Activated CD4-positive, alpha-beta T cell treated with anti-CD3 and anti-CD28 coated beads for 36 hours (primary cell): ENCODE measurements at places on chromosomes 7 and 10. TPM values are rescaled to one million over a fixed set of nuclear protein-coding genes. Genes with fewer than 3 reads are reported as not detected.

The HIF1AN gene
- total RNA-seq, result 50.8 TPM

The GRID2IP gene
- total RNA-seq, result 0.11 TPM

DNA sequence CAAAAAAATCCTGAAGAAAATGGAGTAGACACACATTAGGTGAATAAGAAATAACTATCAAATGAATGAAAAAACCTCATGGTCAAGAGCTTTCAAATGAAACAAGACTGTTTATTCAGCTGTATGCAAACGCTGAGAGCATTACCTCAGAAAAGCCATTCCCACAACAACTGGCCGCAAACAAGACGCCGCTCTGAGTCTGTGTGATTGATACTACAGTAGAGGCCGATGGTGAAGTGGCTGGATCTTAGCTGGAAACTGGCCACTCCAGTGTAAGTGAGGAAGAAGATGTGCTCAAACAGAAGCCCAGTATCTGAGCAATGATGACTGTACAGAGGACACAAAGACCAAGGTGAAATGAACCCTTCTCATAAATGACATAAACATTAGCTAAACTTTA lies 252.4 kb upstream of the GHITM start:
- no peak for DNase-seq
- H3K27me3 ChIP-seq, result peaks cover 13% of the 10 kb centered on the region
- no peaks in the 10 kb centered on the region for H3K4me1 ChIP-seq

DNA sequence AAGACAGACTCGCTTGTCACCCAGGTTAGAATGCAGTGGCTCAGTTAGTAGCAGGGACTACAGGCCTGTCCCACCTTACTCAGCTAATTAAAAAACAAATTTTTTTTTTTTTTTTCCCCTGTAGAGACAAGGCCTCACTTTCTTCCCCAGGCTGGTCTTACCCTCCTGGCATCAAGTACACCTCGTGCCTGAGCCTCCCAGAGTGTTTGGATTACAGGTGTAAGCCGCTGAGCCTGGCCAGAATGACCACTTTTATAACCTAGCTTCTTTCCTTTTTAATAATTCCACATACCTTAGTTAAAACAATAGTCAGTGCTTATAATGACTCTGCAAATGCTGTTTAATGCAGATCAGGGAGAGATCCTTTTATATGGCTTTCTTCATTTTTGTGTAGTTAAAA lies 31.3 kb downstream of the RSBN1L start:
- no peak for DNase-seq
- H3K4me1 ChIP-seq, result peaks cover 36% of the 10 kb centered on the region
- no peak overlapping the region for H3K4me3 ChIP-seq

- H3K4me1 ChIP-seq, result no peaks in the 10 kb centered on the region
- no peaks in the 10 kb centered on the region for H3K27me3 ChIP-seq
- H3K36me3 ChIP-seq, result no peaks in the 10 kb centered on the region
- no peak overlapping the region for H3K4me3 ChIP-seq
Measured at GRCh38 chr10:36779238-36779846, 346.1 kb upstream of the ANKRD30A start.
